NCI-H1105 treated with DMSO at 0.1 percent for 48 hours (cell line): ENCODE measurements at places on chromosomes 5 and 9.

DNA sequence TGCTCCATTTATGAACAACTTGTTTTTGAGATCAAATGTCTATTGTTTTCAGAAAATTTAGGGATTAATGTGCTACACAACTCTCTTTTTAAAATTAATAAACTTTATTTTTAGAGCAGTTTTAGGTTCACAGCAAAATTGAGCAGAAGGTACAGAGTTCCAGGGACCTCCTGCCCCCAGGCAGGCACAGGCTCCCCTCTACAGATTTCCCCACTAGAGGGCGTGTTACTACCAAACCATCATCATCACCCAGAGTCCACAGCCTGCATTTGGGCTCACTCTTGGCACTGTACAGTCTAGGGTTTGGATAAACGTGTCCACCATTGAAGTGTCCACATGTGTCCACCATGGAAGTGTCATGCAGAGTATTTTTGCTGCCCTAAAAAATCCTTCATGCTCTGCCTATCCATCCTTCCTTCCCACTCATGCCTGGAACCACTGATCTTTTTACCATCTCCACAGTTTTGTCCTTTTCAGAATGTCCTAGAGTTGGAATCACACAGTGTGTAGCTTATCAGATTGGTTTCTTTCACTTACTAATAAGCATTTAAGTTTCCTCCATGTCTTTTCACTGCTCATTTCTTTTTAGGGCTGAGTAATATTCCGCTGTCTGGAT lies 61.7 kb downstream of the MRPL36 start:
- DNase-seq, result peak; percentile 2

DNA sequence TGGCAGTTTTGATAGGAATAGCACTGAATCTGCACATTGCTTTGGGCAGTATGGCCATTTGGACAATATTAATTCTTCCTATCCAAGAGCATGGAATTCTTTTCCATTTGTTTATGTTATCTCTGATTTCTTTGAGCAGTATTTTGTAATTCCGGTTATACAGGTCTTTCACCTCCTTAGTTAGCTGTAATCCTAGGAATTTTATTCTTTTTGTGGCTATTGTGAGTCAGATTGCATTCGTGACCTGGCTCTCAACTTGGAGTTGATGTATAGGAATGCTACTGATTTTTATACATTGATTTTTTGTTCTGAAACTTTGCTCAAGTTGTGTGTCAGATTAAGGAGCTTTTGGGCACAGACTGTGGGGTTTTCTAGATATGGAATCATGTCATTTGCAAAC lies 24.0 kb downstream of the TMEM161B start:
- no peak for DNase-seq

DNA sequence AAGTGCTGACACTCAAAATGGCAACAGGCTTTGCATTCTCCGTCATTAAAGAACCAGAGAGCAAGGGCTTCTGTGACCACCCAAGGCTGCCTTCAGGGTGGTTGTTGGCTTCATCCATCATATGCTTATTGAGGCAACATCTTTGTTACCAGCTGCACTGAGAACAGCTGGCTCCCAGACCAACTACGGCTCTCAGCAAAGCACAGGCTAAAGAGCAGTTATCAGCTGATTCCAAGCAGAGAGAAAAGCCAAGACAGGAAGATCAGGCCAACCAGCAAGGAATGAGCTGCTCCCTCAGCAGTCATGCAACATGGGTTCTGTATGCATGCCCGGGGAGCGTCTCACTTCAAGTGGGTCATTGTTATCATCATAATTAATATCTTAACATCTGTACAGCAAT lies 358.9 kb downstream of the ACTL7B start:
- DNase-seq, result no peak

- DNase-seq, result no peak
These were observed 36.5 kb downstream of the PLEKHG4B start for GRCh38 chr5:128446-128845.

DNA sequence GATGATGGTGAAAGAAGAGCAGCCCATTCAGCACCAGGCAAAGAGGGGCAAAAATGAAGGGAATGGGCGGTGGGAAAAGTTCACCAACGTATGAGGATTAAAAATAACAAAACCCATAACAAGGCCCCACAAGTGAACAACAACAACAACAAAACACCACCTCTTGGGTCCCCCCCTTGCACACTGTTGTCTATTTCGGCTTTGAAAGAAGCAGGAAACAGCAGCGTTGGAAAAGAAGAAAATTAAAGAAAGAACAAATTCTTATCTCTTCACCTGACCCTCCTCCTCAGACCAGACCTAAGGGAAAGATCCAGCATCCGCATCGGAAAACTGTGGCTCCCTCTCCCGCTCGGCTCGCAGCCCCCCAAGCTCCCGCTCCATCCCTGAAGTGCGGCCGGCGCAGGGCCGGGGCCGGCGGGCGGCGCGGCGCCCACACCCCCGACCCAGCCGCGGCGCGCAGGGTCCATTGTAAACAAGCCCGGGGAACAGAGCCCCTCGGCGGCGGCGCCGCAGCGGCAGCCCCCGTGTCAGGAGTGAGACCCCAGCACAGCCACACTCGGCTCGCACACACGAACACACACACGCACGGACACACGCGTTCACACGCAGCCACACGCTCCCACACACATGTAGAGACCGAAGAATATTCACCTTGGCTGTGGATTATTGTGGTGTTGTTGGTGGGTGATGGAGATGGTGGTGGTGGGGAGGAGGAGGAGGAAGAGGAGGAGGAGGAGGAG lies 535 bp downstream of the RFX3 start:
- peak; percentile 55 for DNase-seq

GRCh38 chr5:175478008-175478383 lies 364 bp upstream of the SFXN1 start:
- DNase-seq, result peak; percentile 36

GRCh38 chr9:34715639-34716215 lies 5.8 kb upstream of the CCL21 start:
- DNase-seq, result no peak

DNA sequence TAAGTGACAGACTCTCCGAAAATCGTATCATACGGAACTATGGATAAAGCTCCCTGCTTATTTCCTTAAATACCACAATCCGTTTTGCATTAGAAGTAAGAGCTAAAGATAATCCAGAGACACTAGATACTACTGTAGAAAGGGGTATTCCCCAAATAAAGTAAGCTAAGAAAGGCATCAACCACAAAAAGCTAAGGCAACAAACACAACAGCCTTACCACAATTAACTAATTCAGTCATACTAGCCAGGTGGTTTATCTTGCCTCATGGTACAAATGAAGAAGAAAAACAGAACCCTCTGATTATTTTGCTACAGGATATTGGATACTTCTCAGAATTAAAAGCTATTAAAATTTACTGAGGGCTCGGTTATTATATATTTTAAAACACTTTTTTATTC lies 14.1 kb downstream of the ERP44 start:
- no peak for DNase-seq

- DNase-seq, result no peak
These were observed 80.3 kb downstream of the HMHB1 start for GRCh38 chr5:143892271-143892670.

- DNase-seq, result no peak
These were observed 35.5 kb downstream of the TIMD4 start for GRCh38 chr5:156927545-156927944.

DNA sequence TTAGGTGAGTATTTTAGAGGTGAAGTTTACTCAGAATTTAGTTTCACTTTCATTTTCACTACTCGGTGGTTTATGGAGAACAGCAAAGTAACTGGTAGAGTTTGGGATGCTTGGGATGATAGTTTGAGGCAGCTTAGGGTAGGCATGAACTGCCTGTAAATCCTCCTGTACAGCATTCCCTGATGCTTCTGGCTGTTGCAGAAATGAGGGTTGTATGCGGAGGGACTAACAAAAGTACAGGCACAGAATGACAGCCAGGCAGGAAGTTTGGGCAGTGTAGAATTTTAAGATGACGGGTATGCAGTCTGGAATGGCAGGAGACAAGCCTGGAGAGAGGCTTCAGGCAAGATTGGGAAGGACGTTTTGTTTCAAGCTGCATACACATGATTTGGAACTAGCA lies 48.0 kb upstream of the FAM120AOS start:
- DNase-seq, result no peak

GRCh38 chr5:165881259-165881658 lies 2375.8 kb downstream of the MAT2B start:
- no peak for DNase-seq

- DNase-seq, result no peak
These were observed 9.6 kb downstream of the KIF2A start for GRCh38 chr5:62315376-62316175.

GRCh38 chr5:77379558-77380061 lies 112.5 kb downstream of the WDR41 start:
- DNase-seq, result no peak

DNA sequence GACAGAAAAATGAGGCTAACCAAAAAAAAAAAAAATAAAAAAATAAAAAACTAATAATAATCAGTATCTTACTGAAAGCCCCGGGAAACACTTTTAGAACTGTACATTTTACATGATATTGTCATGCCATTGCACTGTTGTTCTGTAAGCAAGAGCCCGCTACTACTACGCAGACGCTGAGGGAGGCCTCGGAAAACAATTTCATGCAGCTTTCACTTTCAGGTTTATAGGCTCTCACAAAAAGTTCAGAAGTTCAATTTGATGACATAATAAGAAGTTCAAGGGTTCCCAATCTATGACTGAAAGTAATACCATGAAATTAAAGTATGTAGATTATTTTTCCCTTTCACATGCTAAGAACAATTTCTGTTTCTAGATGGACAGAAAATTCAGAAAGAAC lies 318.3 kb upstream of the ITGA1 start:
- DNase-seq, result no peak

GRCh38 chr9:87640385-87640795 lies 85.5 kb upstream of the CTSL start:
- DNase-seq, result peak; percentile 67

DNA sequence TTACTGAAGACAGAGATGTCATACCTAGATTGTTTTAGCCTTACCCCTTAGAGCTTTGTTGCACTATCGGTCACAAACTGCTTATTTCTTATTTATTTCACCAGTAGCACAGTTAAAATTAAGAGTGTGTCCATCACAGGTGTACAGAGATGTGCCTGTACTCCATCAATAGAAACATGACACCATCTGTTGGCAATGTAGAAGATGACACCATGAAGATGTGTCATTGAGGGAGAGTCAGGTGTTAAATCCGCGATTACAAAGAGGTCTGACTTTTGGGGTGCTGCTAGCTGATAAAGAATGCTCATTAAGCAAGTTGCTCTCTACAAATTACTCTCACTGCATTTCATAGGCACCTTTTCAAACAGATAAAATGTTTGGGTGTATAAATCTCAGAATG lies 164.4 kb downstream of the SMARCA2 start:
- no peak for DNase-seq

DNA sequence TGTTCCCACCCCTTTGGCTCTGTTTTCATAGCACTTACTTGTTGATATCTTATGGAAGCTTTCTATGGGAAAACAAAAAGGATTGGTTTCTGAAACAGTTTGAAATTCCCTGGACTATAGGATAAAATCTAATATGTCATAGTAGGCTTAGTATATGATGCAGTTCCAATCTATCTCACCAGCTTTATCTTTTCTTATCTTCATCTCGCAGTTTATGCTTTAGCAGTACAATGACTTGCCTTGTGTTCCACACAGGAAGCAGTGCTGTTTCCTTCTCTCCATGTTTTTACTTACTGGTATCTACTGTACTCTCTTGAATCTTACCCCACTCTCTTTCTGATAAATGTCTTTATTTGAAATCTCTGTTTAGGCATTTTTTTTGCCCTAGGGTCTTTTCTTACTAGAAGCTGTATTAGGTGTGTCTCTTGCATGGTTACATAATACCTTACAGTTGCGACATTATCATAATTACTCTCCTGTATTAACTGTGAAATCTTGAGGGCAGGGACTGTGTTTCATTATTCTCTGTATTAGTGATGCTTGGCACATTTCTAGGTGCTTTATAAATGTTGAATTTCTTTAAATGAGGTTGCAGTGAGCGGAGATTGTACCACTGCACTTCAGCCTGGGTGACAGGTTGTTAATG lies 76.3 kb downstream of the FOCAD start:
- DNase-seq, result no peak
